ENCODE measurements at places on chromosomes 5 and 9. TPM values are rescaled to one million over a fixed set of nuclear protein-coding genes. Genes with fewer than 3 reads are reported as not detected.

The NUDT12 gene
- total RNA-seq, result 1.0 TPM

The PCDHB3 gene
- total RNA-seq, result 0.05 TPM

The ZFP62 gene
- 8.6 TPM for total RNA-seq

The SLC6A7 gene
- not detected for total RNA-seq

The TLR4 gene
- 0.09 TPM for total RNA-seq

The GPR21 gene
- not detected for total RNA-seq

The RUFY1 gene
- total RNA-seq, result 29.0 TPM

The KIF12 gene
- 2.3 TPM for total RNA-seq

The CXXC5 gene
- 22.8 TPM for total RNA-seq

The EIF4E1B gene
- total RNA-seq, result not detected

The CNTLN gene
- 5.7 TPM for total RNA-seq

The NACC2 gene
- total RNA-seq, result 38.0 TPM

The SMAD5 gene
- total RNA-seq, result 34.0 TPM

The GARIN3 gene
- not detected for total RNA-seq

The WHRN gene
- 4.4 TPM for total RNA-seq

The HDHD3 gene
- total RNA-seq, result 25.9 TPM

The FAM151B gene
- 1.2 TPM for total RNA-seq

The TSSK1B gene
- not detected for total RNA-seq

The LIX1 gene
- not detected for total RNA-seq

The DIRAS2 gene
- not detected for total RNA-seq
